ENCODE measurements at places on chromosomes 13 and 19. TPM values are rescaled to one million over a fixed set of nuclear protein-coding genes. Genes with fewer than 3 reads are reported as not detected.
A peak's percentile ranks its signal among the peaks of the same experiment; 100 is the strongest.

DNA sequence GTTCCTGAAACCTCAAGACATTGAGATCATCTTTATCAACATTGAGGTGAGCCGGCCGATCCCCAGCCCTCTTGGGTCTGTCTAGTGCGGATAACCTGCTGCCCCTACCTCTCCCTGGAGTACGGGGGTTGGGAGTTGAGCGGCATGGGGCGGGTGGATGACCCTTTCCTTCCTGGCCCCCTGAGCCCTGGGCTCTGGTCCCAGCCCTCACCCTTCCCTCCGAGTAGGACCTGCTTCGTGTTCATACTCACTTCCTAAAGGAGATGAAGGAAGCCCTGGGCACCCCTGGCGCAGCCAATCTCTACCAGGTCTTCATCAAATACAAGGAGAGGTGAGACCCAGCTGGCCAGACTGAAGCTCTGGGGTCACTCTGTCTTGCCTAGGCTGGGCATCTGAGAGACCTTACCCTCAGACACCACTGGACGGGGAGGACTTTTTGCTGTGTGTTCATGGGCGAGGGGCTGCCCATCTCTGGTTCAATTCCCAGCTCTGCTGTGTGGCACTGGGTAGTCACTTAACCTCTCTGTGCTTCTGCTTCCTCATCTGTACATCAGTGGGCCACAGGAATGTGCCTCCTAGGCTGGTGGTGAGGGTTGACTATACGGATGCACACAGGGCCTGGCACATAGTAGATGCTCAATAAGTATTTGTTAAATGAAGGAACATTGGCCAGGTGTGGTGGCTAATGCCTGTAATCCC, 52.7 kb downstream of the VAV1 start:
- no peak for DNase-seq

DNA sequence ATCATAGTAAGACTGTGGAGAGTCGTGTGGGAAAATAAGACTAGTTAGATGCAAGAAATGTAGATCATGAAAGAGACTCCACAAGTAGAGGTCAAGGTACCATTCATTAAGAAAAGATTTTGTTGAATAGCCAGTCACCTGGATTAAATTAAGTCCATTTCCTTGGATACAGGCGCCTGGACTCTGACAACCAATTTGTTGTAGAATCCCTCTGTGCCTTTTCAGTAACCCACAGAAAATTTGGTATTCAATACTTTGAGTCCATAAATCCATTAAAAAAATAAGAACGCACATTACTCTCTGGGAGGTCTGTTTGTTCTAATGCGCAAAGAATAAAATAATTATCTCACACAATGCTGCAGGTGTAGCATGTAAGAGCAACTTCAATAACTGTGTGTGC, 469.4 kb downstream of the KLF12 start:
- DNase-seq, result no peak

DNA sequence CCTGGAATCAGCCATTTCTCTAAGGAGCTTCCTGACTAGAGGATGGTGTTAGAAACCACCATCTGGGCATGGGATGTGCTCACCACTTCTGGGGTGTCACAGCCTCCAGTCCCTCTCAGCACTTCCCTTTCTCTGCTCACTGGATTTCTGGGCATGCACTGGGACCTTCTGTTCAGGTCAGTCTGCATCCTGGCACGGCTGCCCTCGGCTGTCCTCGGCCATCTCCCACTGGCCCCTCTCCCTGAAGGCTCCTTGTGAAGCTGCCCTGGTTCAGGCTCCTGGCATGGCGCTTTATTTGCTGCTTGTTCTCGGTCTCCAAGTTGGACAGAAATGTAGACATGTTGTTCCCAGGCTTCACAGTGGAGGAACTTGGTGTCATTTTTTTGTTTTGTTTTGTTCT, 60.0 kb downstream of the TEX29 start:
- no peak for DNase-seq

The PROZ gene
- not detected for total RNA-seq

GRCh38 chr19:39405958-39406655, 540 bp upstream of the ZFP36 start:
- peak; percentile 96 for DNase-seq

The APC2 gene
- total RNA-seq, result 0.07 TPM

- DNase-seq, result peak; percentile 54
These were observed 7.3 kb upstream of the DGKH start for GRCh38 chr13:42041011-42041683.

The MCEMP1 gene
- not detected for total RNA-seq

The TNFRSF19 gene
- not detected for total RNA-seq

- no peak for DNase-seq
These were observed 384.3 kb downstream of the EFNB2 start for GRCh38 chr13:106151056-106151699.

The ZNF235 gene
- total RNA-seq, result 2.7 TPM

- DNase-seq, result no peak
These were observed 163.0 kb upstream of the TSC22D1 start for GRCh38 chr13:44739120-44739519.

The RAB8A gene
- 128 TPM for total RNA-seq

- no peak for DNase-seq
These were observed 44.3 kb downstream of the MCF2L start for GRCh38 chr13:113013303-113013702.

DNA sequence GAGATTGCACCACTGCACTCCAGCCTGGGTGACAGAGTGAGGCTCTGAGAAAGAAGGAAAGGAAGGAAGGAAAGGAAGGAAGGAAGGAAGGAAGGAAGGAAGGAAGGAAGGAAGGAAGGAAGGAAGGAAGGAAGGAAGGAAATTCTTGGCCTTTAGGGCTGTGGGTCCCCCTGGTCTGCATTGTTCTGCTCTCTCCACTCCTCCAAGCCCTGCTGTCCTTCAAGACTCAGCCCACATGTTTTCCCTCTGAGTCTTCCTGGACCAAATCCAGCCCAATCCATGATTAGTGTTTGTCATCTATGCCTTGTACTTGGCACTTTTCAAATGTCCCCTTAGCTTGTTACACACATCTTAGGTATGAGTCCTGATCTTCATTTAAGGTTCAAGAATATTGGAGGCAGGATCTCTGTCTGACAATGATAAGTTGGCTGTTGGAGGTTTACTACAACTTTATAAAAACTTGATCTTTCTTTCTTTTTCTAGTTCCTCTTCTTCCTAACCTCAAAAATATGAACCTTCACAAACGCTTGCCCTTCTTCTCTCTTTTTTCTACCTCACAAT, 48.8 kb upstream of the INTS6 start:
- DNase-seq, result no peak

The ADGRE2 gene
- 0.43 TPM for total RNA-seq

DNA sequence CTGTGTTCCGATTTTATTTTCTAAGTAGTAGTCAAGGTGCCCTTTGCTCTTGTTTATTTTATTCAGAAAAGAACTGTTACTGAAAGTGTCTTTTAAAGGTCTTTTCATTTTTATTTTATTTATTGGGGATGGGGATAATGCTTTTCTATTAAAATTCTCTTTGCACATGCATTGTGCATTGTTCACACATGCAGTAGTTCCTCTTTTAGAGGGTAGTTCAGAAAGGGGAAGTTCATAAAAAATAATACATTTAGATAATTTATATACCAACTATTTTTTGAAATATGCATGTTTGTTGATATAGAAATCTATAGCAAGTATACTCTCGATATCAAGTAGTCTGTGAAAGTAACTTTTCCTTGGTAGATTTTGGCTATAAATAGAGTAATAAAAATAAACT, 3.5 kb downstream of the GPC5 start:
- DNase-seq, result no peak
